ENCODE measurements at places on chromosomes 5 and 9. TPM values are rescaled to one million over a fixed set of nuclear protein-coding genes. Genes with fewer than 3 reads are reported as not detected.
A peak's percentile ranks its signal among the peaks of the same experiment; 100 is the strongest.

Gene STPG3
- not detected for polyA plus RNA-seq

Gene FSTL4
- polyA plus RNA-seq: 4.0 TPM

Gene ADAMTS16
- 5.6 TPM for polyA plus RNA-seq

Gene MAPK9
- 17.3 TPM for polyA plus RNA-seq

Gene NEURL1B
- polyA plus RNA-seq: 5.4 TPM

Gene BTNL8
- 1.2 TPM for polyA plus RNA-seq

DNA sequence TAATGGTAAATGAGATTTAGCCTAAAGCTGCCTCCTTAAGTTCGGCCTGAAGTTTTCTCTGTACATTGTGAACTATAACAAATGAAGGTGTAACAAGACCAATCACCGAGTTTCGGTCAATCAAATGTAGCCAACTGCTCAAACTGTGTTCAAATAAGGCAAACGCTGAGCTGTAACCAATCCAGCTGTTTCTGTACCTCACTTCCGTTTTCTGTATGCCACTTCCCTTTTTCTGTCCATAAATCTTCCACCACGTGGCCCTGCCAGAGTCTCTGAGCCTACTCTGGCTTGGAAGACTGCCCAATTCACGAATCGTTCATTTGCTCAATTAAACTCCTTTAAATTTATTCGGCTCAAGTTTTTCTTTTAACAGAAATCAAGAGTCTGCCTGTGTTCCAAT, 193.5 kb upstream of the KLF9 start:
- no peak overlapping the region for H3K27ac ChIP-seq
- H3K36me3 ChIP-seq: peaks cover 26% of the 10 kb centered on the region
- no peaks in the 10 kb centered on the region for H3K27me3 ChIP-seq
- DNase-seq: peak; percentile 23
- no peak overlapping the region for H3K4me3 ChIP-seq

DNA sequence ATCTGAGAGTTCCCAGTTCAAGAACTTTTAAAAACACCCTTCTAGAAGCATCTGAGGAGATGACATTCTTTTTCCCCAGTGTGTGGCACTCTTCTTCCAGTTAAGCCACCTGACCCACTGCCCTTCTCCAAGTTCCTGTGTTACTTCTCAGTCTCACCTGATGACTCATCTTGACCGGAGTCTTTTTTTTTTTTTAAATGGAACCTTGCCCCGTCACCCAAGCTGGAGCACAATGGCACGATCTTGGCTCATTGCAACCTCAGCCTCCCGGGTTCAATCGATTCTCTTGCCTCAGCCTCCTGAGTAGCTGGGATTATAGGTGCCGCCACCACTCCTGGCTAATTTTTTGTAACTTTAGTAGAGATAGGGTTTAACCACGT, 224.1 kb upstream of the DAB2 start:
- H3K36me3 ChIP-seq: no peaks in the 10 kb centered on the region
- no peaks in the 10 kb centered on the region for H3K4me1 ChIP-seq
- no peak for DNase-seq

GRCh38 chr5:72584466-72584865, 77.3 kb upstream of the ZNF366 start:
- H3K36me3 ChIP-seq: no peaks in the 10 kb centered on the region
- H3K27ac ChIP-seq: no peak overlapping the region
- H3K27me3 ChIP-seq: no peaks in the 10 kb centered on the region
- H3K4me1 ChIP-seq: no peaks in the 10 kb centered on the region

- H3K27ac ChIP-seq: no peak overlapping the region
- H3K4me1 ChIP-seq: no peaks in the 10 kb centered on the region
- no peak overlapping the region for H3K4me3 ChIP-seq
- no peak for DNase-seq
- H3K27me3 ChIP-seq: no peaks in the 10 kb centered on the region
These were observed 41.0 kb upstream of the PCSK1 start for GRCh38 chr5:96474073-96474472.

DNA sequence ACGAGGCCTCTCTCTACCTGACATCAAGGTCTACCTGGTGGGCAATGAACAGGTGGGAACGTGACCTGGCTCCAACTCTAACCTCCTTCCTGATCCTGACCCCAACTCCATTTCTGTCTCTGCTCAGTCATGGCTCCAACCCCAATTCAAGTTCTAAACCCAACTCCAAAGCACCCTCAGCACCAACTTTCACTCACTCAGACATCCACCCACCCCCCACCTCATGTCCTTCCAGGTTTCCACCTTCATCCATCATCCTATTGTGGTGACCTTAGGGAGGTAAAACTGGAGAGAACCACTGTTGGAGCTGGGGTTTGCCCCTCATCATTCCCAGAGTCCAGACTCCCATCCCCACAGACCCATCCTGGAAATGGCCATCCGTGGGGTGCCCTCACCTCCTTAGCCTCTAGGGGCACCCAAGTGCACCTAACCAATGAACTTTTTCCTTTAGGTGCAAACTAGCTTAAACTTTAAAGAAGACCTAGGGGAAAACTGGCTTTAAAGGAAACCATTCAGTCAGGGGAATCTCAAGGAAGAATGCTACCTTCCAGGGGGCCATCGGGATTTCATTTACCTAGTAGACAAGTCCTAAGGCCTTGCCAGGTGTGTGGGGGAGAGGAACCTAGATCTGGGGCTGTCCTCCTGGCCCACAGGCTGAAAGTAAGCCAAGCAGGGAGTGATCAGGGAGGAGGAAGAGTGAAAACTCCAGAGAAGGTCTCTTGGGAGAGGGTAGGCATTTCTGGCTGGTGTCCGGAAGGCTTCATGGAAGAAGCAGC, 11.3 kb downstream of the RGS14 start:
- H3K27me3 ChIP-seq: no peaks in the 10 kb centered on the region
- H3K4me3 ChIP-seq: no peak overlapping the region
- peaks cover 46% of the 10 kb centered on the region for H3K4me1 ChIP-seq
- DNase-seq: no peak
- no peak overlapping the region for H3K27ac ChIP-seq

DNA sequence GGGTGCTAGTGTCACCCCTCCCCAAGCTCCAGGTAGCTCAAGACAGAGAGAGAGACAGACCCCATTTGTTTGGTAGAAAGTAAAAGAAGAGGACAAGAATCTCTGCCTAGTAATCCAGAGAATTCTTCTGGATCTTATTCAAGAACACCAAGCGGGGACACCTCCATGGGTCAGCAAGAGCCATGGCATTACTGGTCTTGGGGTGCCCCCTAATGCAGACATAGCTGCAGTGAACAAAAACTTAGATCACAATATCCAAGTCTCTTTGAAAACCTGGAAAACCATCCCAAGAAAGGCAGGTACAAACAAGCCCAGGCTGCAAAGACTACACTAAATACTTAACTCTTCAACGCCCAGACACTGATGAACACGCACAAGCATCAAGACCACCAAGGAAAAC, 29.9 kb upstream of the PDE4D start:
- H3K4me3 ChIP-seq: no peak overlapping the region
- no peak overlapping the region for H3K27ac ChIP-seq
- no peaks in the 10 kb centered on the region for H3K27me3 ChIP-seq
- DNase-seq: no peak
- H3K4me1 ChIP-seq: no peaks in the 10 kb centered on the region

- no peaks in the 10 kb centered on the region for H3K27me3 ChIP-seq
- H3K27ac ChIP-seq: peak overlapping the region; percentile 27
- peak; percentile 76 for DNase-seq
- no peak overlapping the region for H3K4me3 ChIP-seq
- H3K4me1 ChIP-seq: peaks cover 24% of the 10 kb centered on the region
- no peaks in the 10 kb centered on the region for H3K36me3 ChIP-seq
These were observed 234.4 kb downstream of the ARHGAP26 start for GRCh38 chr5:143004361-143005145.

DNA sequence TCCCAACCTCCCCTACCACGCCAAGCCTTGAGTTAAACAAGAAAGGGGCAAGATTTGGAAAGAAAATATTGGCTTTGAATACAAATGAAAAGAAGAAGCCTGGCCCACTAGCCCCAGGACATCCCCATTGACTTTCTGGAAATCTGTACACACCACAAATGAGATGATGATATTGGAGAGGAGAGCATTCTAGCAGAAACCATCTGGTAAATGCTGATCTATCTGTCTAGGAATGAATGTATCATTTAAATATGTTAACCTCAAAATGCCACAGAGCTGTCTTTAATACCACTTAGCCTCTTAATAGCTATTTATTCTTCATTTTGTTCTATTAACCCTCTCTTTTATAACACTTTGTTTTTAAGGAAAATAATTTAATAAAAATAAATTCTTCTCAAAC, 270.2 kb upstream of the PDE4D start:
- DNase-seq: no peak
- H3K4me1 ChIP-seq: no peaks in the 10 kb centered on the region
- no peaks in the 10 kb centered on the region for H3K27me3 ChIP-seq
- H3K4me3 ChIP-seq: no peak overlapping the region
- no peak overlapping the region for H3K27ac ChIP-seq

- DNase-seq: no peak
- H3K27me3 ChIP-seq: no peaks in the 10 kb centered on the region
- H3K4me1 ChIP-seq: no peaks in the 10 kb centered on the region
- no peak overlapping the region for H3K27ac ChIP-seq
- H3K4me3 ChIP-seq: no peak overlapping the region
- H3K36me3 ChIP-seq: no peaks in the 10 kb centered on the region
These were observed 308.8 kb downstream of the EFNA5 start for GRCh38 chr5:107361945-107362344.

DNA sequence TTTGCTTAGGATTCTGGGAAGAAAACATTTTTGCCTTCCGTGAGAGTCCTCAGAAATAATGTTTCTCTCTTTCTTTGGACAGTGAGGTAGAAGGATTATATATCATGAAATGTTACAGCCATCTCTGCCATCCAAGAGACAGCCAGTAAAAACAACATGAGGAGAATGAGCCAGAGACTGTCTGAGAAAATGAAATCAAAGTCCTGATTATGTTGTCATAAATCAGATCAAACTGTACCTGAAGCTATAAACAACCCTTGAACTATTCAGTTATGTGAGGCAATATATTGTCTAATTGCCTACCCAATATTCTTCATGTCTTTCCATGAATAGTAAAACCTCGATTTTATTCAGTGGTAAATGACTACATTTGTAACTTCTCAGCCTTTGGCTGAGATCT, 9.2 kb upstream of the HTR4 start:
- no peaks in the 10 kb centered on the region for H3K4me1 ChIP-seq
- no peaks in the 10 kb centered on the region for H3K27me3 ChIP-seq
- no peaks in the 10 kb centered on the region for H3K36me3 ChIP-seq
- no peak for DNase-seq
- no peak overlapping the region for H3K4me3 ChIP-seq
